ENCODE measurements at places on chromosomes 1 and 21.

GRCh38 chr1:160361814-160362167, 5.1 kb upstream of the NHLH1 start:
- peaks cover 44% of the 10 kb centered on the region for H3K36me3 ChIP-seq
- no peak for DNase-seq
- H3K27ac ChIP-seq: no peak overlapping the region
- peaks cover 3% of the 10 kb centered on the region for H3K4me1 ChIP-seq
- H3K4me3 ChIP-seq: no peak overlapping the region

- H3K4me3 ChIP-seq: no peak overlapping the region
- no peak overlapping the region for H3K27ac ChIP-seq
- H3K4me1 ChIP-seq: no peaks in the 10 kb centered on the region
- H3K36me3 ChIP-seq: no peaks in the 10 kb centered on the region
Observed at GRCh38 chr1:97044159-97044760, 322.7 kb downstream of the PTBP2 start.

DNA sequence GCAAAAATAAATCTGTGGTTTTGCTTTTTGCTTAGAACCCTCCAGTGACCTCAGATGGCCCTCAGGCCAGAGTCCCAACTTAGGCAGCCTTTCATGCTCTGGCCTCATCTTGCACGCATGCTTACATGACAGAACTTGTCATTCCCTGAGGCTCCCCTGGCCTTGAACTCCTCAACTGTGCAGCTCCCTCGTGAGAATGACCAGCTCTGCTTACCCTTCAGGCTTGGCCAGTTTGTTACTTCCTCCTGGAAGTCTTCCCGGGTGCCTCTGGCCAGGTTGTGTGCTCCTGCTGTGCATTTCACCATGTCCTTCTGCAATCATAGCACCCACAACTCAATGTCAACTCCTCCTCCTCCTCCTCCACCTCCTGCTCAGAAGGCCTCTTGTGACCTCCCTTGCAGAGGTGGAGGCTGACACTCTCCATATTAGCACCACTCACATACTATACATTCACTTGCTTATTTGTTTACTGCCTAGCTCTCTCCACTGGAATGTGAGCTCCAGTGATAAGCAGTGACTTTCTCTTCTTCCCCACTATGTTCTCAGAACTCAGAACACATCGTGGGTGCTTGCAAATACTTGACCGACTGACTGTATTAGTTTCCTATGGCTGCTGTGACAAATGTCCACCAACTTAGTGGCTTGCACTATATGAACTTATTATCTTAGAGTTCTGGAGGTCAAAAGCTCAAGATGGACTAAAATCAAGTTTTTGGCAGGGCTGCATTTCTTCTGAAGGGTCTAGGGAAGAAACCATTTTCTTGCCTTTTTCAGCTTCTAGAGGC, 41.9 kb downstream of the RCSD1 start:
- DNase-seq: no peak
- H3K4me1 ChIP-seq: peaks cover 85% of the 10 kb centered on the region
- H3K27me3 ChIP-seq: no peaks in the 10 kb centered on the region
- H3K36me3 ChIP-seq: peaks cover 34% of the 10 kb centered on the region
- H3K4me3 ChIP-seq: no peak overlapping the region

GRCh38 chr1:206497363-206497762, 10.0 kb upstream of the RASSF5 start:
- H3K36me3 ChIP-seq: peaks cover 63% of the 10 kb centered on the region
- peaks cover 63% of the 10 kb centered on the region for H3K4me1 ChIP-seq
- H3K27ac ChIP-seq: peak overlapping the region; percentile 96
- DNase-seq: no peak
- H3K4me3 ChIP-seq: peak overlapping the region; percentile 59

DNA sequence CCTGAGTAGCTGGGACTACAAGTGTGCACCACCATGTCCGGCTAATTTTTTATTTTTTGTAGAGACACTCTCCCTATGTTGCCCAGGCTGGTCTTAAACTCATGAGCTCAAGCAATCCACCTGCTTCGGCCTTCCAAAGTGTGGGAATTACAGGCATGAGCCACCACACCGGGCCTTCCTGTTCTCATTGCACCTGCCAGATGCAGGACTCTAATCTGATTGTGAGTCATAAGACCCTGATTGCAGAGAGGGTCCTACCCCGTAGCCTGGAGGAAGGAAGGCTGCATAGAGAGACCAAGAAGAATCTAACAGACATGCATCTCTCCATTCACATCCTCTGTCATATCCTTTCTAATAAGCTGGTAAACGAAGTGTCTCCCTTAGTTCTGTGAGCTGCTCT, 19.5 kb upstream of the CGN start:
- peaks cover 14% of the 10 kb centered on the region for H3K4me1 ChIP-seq
- peak overlapping the region; percentile 66 for H3K27ac ChIP-seq
- no peak overlapping the region for H3K4me3 ChIP-seq
- H3K36me3 ChIP-seq: no peaks in the 10 kb centered on the region

All from stimulated activated naive B cell treated with anti-CD40 and anti-IgM and Interleukin-4, amounts not matched to agents 10 μg/mL and 1 μg/mL and 100 μg/mL, for 72 hours (primary cell).